ENCODE measurements at places on chromosomes 3 and 15. TPM values are rescaled to one million over a fixed set of nuclear protein-coding genes. Genes with fewer than 3 reads are reported as not detected.

Gene CXCR6
- total RNA-seq: 0.87 TPM

Gene SCAP
- total RNA-seq: 98.6 TPM

GRCh38 chr3:134336587-134336986 lies 37.7 kb downstream of the AMOTL2 start:
- DNase-seq: no peak
- H3K27me3 ChIP-seq: no peaks in the 10 kb centered on the region
- H3K36me3 ChIP-seq: no peaks in the 10 kb centered on the region
- H3K4me1 ChIP-seq: peaks cover 42% of the 10 kb centered on the region
- H3K27ac ChIP-seq: no peak overlapping the region

GRCh38 chr3:184272269-184272668 lies 3.6 kb upstream of the ECE2 start:
- no peaks in the 10 kb centered on the region for H3K36me3 ChIP-seq
- H3K4me1 ChIP-seq: peaks cover 4% of the 10 kb centered on the region
- no peaks in the 10 kb centered on the region for H3K27me3 ChIP-seq
- no peak overlapping the region for H3K4me3 ChIP-seq

DNA sequence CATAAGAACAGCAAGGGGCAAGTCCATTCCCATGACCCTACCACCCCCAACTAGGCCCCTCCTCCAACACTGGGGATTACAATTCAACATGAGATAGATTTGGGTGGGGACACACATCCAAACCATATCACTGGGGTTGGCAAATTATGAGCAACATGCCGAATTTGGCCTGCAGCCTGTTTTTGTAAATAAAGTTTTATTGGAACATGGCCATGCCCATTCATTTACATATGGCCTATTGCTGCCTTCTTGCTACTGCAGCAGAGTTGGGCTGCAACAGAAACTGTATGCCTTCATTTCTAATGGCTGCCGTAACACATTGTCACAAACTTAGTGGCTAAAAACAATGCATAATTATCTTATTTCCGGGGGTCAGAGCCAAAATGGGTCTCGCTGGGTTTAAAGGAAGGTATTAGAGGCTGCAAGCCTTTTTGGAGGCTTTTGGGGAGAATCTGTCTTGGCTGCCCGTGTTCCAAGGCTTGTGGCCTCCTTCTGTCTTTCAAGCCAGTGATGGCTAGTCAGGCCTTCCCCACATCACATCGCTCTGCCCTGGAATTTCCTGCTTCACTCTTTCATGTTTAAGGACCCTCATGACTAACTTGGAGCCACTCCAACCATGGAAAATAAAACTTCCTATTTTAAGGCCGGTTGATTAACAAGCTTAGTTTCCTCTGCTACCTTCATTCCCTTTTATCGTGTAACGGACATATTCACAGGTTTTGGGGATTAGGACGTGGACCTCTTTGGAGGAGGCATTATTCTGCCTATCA lies 428.5 kb upstream of the PROK2 start:
- DNase-seq: no peak
- H3K4me3 ChIP-seq: no peak overlapping the region
- no peaks in the 10 kb centered on the region for H3K36me3 ChIP-seq
- H3K4me1 ChIP-seq: no peaks in the 10 kb centered on the region
- H3K27ac ChIP-seq: no peak overlapping the region

DNA sequence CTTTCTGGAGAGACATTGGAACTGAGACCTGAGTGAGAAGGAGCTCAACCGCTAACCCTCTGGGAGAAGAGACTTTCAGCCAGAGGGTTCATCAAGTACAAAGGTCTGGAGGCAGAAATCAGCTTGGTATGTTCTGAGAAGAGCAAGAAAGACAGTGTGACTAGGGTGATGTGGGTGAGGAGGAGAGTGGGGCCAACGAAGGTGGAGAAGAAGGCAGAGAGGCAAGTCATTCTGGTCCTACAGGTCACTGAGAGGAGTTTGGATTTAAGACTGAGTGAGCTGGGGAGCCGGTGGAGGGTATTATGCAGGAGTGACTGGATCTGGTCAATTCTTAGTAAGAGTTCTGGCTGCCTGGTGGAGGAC lies 12.2 kb downstream of the XIRP1 start:
- no peak for DNase-seq
- H3K36me3 ChIP-seq: no peaks in the 10 kb centered on the region
- peaks cover 32% of the 10 kb centered on the region for H3K4me1 ChIP-seq
- H3K4me3 ChIP-seq: peak overlapping the region; percentile 27
- peak overlapping the region; percentile 64 for H3K27ac ChIP-seq
- no peaks in the 10 kb centered on the region for H3K27me3 ChIP-seq

DNA sequence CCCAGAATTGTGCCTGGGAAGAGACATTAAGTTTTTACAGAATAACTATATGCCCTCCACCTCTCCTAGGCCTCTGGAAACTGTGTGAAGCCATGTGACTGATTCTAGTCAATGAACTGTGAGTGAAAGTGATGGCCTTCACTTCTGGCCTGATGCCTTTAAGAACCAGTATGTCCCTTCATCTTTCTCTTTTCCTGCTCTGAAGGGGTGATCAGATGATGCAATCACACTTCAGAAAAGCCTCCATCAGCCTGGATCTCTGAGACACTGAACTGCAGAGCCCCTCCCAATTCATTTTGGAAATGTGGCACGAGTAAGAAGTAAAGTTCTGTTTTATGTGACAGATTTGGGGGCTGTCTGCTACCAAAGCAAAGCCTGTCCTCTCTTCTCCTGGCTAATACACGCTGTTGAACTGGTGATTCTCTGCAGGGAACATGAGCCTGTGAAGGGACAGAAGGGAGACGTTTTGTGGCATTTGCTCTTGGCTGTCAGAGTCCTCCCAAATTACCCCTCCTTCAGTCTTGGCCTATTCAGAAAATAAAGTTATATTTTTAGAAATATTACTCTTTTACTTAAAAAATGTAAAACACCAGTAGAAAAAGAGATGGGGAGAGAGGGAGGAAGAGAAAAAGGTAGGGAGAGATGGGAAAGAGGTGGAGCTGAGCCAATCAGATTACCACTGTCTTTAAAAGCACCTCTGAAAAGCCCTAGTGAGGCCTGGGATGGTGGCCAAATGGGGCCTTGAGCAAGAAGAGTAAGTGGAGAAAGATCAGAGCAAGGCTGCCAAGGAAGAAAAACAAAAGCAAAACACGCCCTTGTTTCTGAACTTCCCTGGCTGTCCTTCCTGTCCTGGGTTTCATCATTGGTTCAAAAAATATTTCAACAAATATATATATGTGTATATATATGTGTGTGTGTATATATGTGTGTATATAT lies 40.9 kb upstream of the RYK start:
- no peaks in the 10 kb centered on the region for H3K27me3 ChIP-seq
- H3K36me3 ChIP-seq: no peaks in the 10 kb centered on the region
- peak overlapping the region; percentile 36 for H3K27ac ChIP-seq
- H3K4me3 ChIP-seq: no peak overlapping the region
- peak; percentile 91 for DNase-seq

GRCh38 chr3:101262393-101263240 lies 57.8 kb downstream of the IMPG2 start:
- DNase-seq: no peak
- no peaks in the 10 kb centered on the region for H3K36me3 ChIP-seq
- no peaks in the 10 kb centered on the region for H3K27me3 ChIP-seq
- H3K4me1 ChIP-seq: peaks cover 11% of the 10 kb centered on the region
- no peak overlapping the region for H3K4me3 ChIP-seq
- H3K27ac ChIP-seq: no peak overlapping the region

All from tibial nerve (tissue), 4 donors.